ENCODE measurements at places on chromosomes 1 and 21. TPM values are rescaled to one million over a fixed set of nuclear protein-coding genes. Genes with fewer than 3 reads are reported as not detected.

Gene C1orf185
- total RNA-seq, result not detected

Gene SLC5A9
- not detected for total RNA-seq

Gene CD1D
- 3.0 TPM for total RNA-seq

Gene MXRA8
- 172 TPM for total RNA-seq

Gene NBPF26
- 73.5 TPM for total RNA-seq

Gene CCT8
- 270 TPM for total RNA-seq

Gene DDX59
- 16.3 TPM for total RNA-seq

Gene GNB1
- total RNA-seq, result 104 TPM

Gene LRRIQ3
- 0.14 TPM for total RNA-seq

Gene PAFAH2
- total RNA-seq, result 11.7 TPM

Gene LDLRAP1
- total RNA-seq, result 20.5 TPM

Measured in smooth muscle cell of the umbilical artery (primary cell).